Heart left ventricle (tissue), 16 donors: ENCODE measurements at places on chromosomes 4 and X. TPM values are rescaled to one million over a fixed set of nuclear protein-coding genes. Genes with fewer than 3 reads are reported as not detected.

- no peak for DNase-seq
Observed at GRCh38 chrX:51931566-51932150, 38.2 kb downstream of the MAGED1 start.

DNA sequence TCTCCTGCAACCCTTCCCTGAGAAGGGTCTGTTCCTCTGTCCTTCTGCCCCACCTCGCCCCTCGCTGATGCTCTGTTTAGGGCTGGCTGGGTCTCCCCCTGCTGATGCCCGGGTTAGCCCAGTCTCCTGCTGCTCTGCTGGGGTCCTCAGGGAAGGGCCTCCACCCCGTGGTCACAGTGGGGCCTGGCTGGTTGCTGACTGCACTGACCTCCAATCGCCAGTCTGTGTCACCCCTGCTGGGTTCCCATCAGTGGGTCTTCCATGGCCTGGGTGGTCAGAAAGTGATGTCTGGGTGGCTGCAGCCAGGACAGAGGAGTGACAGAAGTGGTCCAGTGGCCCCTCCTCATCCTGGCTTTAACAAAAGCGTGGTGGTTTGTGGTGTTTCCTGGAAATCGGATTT is 44.7 kb downstream of the EVC start:
- no peak for DNase-seq

DNA sequence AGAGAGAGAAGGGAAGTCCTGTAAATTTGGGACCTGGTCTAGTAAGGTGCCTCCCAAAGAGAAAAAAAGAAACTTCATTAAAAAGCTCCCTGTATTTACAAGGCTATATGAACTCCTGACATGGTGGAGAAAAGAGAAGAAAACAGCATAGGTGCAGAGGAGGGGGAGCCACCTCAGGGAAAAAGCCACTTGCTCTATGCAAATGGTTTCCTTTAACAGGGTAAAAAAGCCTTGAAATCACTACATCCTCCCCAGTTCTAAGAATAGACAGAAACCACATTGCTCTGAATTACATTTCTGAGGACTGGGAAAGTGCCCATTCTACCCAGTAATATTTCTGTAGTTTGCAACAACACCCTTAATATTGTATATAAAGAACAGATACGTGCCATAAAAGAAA is 165.5 kb downstream of the KLF8 start:
- DNase-seq = no peak

DNA sequence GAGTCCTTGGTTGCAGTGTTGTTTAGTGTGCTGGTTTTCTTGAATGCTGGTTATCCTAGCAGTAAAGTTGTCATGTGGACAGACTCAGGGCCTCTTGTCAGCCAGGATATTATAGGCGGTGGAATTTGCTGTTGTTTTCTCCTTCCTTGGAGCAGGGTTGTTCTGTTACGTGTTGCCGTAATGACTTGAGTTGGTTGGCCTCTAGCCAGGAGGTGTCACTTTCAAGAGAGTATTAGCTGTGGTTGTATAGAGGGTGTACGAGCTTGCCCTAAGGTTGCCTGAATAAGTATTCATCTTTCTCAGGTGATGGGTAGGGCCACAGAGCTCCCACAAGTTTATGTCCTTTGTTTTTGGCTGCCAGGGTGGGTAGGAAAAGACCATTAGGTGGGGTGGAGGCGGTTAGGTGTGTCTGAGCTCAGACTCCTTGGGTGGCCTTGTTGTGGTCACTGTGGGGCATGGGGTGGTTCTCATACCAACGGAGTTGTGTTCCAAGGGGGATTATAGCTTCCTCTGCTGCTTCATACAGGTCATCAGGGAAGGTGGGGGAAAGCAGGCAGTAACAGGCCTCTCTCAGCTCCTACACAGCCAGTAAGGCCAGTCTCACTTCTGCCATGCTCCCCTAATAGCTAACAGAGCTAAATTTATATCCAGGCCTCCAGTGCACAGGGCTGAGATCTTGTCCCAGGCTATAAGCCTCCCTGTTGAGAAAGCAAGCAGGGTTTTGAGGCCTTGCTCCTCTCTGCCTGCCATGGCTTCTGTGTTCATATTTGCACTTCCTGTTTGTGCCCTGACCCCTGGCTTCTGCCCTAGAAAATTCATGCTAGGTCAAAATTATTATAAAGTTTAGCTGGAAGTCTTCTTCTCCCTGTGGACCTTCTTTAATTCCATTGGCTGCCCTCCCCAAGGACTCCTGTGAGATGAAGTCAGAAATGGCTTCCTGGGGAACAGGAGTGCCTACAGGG is 594.7 kb downstream of the RAPGEF2 start:
- no peak for DNase-seq

Gene FRAS1
- 1.4 TPM for polyA plus RNA-seq

Gene NAA15
- polyA plus RNA-seq = 26.1 TPM

Gene FABP2
- polyA plus RNA-seq = 1.1 TPM

Gene UGT8
- not detected for polyA plus RNA-seq

DNA sequence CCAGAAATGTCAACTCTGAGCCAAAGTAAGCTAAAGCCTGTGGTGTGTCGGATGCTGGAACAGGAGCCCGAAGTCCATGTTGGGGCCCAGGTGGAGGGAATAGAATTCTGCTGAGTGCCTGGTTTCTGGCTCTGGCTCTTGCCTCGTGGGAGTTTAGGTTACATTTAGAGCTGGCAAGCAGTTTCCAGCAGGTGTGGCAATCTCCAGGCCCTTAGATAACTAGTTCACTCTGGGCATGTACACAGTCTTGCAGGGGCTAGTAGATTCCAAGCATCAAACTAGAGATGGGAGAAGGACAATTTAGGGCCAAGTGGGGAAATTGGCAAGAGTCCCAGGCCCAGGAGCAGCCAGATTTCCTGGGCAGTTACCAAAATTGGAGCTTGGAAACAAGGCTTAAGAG is 56.3 kb upstream of the STOX2 start:
- DNase-seq = no peak

- no peak for DNase-seq
Observed at GRCh38 chrX:119745283-119745848, 13.0 kb upstream of the SOWAHD start.

- no peak for DNase-seq
Observed at GRCh38 chr4:65668201-65669089, 1.8 kb downstream of the EPHA5 start.

GRCh38 chr4:185033950-185034349 is 15.7 kb downstream of the HELT start:
- DNase-seq = no peak

Gene PHOX2B
- not detected for polyA plus RNA-seq

Gene DGKK
- polyA plus RNA-seq = not detected
